ENCODE measurements at places on chromosomes 2 and 18.

DNA sequence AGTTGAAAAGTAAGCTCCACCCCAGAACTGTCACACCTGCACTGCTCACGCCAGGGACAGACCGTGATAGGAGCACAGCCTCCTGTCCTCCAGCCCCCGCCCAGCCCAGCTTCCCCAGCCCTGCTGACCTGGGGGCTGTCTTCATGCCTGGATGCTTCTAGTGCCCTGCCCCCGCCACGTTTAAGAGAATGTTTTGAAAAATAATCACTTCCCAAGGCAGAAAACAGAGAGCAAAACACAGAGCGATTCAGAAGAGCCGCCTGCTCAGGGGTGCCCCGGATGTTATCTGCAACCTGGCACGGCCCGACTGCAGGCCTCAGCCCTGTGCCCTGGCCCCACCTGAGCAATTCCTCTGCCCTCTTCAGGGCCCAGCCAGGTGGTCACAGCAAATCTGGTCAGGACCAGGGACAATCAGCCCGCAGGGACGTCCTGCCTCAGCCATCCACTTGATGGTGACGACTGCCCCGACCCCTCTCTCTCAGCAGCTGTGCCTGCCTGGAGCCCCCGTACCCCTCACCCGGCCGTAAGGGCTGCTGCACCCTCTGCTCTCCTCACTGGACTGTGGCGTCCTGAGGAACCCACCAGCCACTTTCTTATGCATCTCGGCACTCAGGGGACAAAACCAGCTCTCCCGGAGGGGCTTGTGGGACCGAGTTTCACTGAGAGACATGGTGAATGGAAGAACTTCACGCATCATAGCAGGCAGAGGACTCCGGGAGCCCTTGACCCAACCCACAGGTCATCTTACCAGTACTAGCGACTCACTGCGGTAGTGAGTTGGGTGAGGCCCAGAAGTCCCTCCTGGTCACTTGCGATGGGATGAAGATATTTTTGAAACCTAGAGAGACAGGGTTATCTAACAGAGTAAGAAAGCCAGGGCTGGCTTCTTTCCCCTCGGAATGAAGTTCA, 30.2 kb downstream of the ADI1 start:
- no peak for DNase-seq

DNA sequence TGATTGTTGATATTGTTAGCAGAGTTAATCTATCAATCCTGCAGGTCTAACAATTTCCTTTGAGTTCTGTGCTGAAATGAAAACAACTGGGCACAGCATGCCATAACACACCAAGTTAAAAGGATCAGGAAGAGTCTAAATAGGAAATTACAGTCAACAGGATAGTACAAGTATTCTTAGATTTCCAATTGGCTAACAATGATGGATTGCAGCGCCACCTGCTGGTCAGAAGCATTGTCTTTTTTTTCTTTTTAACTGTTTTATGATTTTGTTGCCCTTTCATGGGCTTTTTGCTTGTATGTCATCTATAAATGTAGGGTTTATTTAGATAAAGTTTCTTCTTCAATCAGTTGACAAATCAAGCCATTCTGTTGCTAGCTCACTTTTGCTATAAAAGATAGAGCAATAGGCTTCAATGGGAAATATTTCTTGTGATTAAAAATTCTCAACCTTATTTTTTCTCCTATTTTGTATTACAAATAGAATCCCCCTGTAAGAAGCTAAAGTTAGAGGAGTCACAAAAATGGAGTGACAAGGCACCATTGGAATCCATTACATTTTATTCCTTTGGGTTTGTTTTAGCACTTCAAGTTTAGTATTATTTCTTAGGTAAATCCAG, 40.8 kb upstream of the RPRM start:
- peak; percentile 37 for DNase-seq

- DNase-seq, result no peak
Observed at GRCh38 chr18:55534547-55534946, 53.4 kb downstream of the TCF4 start.

DNA sequence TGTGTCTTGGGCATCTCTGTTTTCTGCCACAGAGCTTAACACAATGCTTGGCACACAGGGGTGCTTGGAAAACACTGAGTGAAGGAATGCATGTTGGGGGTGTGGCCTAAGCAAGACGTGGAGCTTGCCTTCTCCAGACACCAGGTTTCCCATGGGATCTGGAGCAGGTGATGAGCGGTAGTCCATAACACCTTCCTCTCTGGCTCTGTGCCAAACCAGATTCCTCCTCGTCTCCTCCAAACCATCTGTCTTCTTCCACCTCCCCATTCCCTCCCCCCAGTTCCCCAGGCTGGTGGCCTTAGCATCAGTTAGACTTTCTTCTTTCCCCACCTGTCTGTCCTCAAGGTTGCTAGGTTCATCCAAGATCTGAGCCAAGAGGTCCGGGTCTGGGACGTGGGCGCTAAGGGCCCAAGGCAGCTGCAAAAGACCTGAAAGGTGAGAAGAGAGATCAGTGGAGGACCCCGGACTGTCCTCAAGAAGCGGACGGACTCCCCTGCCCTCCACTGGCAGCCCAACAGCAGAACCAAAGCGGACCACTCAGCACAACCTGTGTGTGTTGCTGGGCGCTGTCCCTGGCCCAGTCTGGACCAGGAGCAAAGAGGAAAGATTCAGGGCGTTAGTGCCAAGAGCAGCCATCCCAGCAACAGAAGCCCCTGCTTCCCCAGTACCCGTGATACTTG, 1.2 kb upstream of the ITM2C start:
- no peak for DNase-seq

DNA sequence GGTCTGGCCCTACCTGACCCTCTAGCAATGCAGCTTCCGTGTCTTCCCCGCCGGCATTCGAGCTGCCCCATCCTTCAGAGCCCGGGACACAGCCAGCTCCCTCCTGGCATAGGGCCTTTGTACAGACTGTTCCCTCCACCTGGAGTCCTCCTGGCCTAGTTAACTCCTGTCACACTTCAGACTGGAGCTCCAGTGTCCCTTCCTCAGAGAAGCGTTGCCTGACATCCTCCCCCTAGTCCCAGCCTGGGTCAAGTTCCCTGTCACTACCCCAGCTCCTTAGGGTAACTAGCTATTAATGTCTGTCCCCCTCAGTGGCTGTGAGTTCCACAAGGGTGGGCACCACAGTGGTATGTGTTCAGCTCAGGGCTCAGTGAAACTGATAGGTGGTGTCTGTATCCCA, 45.5 kb upstream of the LOXHD1 start:
- no peak for DNase-seq

DNA sequence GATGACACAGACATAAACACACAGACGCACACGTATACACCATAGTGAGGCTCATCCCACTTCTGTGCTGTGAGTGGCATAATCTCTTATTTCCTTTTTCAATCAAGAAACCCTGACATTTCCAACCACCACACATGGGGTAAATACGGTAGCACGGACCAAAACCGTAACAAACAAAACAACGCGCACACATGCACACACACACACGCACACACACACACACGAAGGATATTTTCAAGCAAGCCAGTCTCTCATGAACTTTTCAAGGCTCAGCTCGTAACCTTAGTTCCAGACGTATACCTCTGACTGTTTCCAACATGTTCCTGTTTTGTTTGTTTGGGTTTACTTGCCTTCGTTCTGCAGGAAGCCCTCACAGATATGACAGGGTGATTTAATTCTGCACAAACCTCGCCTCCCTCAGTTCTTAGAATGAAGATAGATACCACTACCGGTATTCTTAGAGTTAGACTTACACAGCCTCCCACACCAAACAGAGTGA, 119.8 kb downstream of the BCL2 start:
- DNase-seq, result no peak

GRCh38 chr2:170215021-170215420, 37.1 kb downstream of the MYO3B start:
- DNase-seq, result no peak

Data from GM13977 (cell line).